ENCODE measurements at places on chromosomes 16 and 17. TPM values are rescaled to one million over a fixed set of nuclear protein-coding genes. Genes with fewer than 3 reads are reported as not detected.

The SLC22A31 gene
- total RNA-seq: not detected

The TBX21 gene
- 0.55 TPM for total RNA-seq

The TXNL4B gene
- 7.6 TPM for total RNA-seq

The CAMKK1 gene
- 9.7 TPM for total RNA-seq

The MAF gene
- 79.9 TPM for total RNA-seq

The TPSD1 gene
- not detected for total RNA-seq

The MPP2 gene
- 2.8 TPM for total RNA-seq

The CLEC18B gene
- total RNA-seq: 9.7 TPM

The HEATR9 gene
- total RNA-seq: not detected

The TMED6 gene
- 0.47 TPM for total RNA-seq

The RAI1 gene
- total RNA-seq: 29.2 TPM

The GAS2L2 gene
- total RNA-seq: 0.06 TPM

The KRTAP3-2 gene
- total RNA-seq: not detected

Data from adrenal gland (tissue), 19 donors.